ENCODE measurements at places on chromosomes 1 and 21.

DNA sequence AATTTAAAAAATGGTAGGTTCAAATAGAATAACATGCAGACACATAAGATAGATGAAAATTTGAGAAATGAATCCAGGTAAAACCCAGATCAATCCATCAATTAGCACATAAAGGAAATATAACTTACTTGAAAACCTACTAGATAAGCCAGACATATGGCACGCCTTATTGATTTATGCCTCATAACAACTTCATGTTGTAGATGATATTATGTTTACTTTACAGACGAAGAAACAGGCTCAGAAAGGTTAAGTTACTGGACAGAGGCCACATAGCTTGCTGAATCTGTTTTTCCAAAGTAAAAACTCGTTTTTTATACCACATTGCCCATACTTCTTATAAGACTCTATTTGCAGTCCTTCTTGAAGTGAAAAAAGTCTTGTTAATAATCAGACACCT is 22.1 kb upstream of the NCF2 start:
- DNase-seq = no peak

DNA sequence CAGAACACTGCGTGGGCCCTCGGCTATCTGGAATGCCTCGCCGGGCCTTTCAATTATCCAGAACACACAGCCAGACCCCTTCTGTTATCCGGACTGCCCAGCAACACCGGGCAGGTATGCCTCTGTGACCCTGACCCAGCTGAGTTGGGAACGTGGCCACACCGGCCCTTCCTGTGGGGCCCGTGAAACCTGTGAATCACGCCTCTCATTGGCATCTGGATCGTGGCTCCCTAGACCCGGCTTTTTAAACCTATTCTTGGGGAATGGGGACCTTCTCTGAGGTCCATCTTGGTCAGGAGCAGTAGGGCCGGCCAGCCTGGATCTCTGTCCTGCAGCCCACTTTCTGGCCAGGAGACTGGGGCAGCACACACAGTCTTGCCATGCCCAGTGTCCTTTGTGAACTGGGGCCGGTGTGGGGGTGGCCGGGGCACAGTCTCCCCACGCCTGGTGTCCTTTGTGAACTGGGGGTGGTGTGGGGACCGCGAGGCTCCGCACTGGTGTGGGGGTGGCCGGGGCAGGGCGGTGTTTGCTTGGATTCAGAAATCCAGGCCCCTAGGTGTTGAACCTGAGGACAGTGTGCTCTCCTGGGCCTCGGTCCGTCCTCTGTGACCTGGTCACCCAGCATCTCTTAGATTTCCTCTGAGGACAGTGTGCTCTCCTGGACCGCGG is 11.1 kb downstream of the COL18A1 start:
- DNase-seq = no peak

- no peak for DNase-seq
Measured at GRCh38 chr1:246000638-246001015, 506.5 kb downstream of the SMYD3 start.

GRCh38 chr21:36550761-36551160 is 70.8 kb upstream of the CLDN14 start:
- DNase-seq = no peak

GRCh38 chr1:161718559-161719324 is 2.6 kb upstream of the FCRLB start:
- no peak for DNase-seq

- DNase-seq = no peak
Measured at GRCh38 chr1:181987334-181987895, 74.1 kb downstream of the ZNF648 start.

DNA sequence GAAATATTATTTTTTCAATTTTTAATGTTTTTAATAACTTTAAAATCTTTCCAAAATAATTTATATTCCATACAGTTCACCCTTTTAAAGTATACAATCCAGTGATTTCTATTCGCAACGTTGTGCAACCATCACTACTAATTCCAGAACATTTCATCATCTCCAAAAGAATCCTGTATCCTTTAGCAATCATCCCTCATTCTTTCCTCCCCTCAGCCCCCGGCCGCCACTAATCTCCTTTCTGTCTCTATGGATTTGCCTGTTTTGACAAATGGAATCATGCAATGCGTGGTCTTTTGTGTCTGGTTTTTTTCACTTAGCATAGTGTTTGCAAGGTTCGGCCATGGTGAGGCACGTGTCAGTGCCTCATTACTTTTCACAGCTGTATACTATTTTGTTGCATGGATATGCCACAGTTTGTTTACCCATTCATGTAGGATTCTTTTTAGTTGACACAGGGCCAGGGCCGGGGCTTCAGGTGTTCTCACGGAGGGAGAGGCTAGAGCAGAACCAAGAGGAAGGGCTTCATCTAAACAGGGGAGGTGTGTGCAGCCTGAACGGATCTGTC is 40.6 kb upstream of the ZBTB40 start:
- no peak for DNase-seq

DNA sequence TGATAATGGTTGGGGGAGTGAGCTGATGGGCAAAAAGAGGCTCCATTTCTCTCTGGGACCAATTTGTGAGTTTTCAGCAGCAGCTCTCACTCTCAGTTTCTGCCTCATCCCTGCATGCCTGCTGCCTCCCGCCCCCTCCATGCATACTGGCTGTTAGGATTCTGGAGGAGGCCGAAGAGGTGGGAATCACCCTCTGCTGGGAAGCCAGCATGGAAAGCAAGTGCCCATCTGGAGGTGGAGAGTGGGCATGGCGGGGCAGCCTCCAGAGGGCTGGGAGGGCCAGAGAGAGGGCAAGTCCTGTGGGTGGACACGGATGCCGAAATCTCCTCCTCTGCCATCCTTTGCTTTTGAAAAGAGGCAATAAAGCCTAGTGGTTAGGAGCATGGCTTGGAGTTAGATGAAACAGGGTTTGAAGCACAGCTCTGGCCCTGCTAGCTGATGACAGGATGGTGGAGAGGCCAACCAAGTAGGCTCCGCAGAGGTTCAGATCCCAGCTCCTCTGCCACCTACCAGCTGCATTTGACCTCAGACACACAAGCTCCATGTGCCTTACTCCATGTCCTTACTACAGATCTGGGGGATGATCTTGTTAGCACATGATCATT is 113.4 kb downstream of the GRIK3 start:
- no peak for DNase-seq

GRCh38 chr1:61699911-61700851 is 24.8 kb downstream of the TM2D1 start:
- DNase-seq = no peak

- no peak for DNase-seq
Measured at GRCh38 chr1:82445132-82445531, 644.4 kb downstream of the ADGRL2 start.

All from liver (tissue), 10 donors.